Vagina (tissue), 2 donors: ENCODE measurements at places on chromosomes 5 and 9.
A peak's percentile ranks its signal among the peaks of the same experiment; 100 is the strongest.

DNA sequence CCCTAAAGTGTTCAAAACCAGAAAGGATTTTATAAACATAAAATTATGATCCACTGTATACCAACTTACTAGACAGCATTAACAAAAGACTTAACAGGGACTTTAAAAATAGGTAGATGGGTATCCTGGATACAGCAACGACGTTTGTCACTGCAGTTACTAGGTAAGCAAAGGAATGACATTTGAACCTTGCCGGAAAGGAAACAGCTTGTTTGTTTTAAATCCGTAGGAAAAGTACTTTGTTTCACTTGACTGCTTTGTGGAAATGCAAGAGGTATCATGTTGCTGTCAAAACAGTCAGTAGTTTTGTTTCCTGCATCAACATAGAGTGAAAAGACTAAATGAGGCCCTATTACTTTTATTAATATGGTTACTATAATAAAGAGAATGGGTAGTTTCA lies 122.9 kb downstream of the CDC42SE2 start:
- no peak for DNase-seq
- H3K27me3 ChIP-seq = no peaks in the 10 kb centered on the region
- H3K27ac ChIP-seq = no peak overlapping the region
- H3K4me1 ChIP-seq = no peaks in the 10 kb centered on the region
- no peaks in the 10 kb centered on the region for H3K36me3 ChIP-seq

DNA sequence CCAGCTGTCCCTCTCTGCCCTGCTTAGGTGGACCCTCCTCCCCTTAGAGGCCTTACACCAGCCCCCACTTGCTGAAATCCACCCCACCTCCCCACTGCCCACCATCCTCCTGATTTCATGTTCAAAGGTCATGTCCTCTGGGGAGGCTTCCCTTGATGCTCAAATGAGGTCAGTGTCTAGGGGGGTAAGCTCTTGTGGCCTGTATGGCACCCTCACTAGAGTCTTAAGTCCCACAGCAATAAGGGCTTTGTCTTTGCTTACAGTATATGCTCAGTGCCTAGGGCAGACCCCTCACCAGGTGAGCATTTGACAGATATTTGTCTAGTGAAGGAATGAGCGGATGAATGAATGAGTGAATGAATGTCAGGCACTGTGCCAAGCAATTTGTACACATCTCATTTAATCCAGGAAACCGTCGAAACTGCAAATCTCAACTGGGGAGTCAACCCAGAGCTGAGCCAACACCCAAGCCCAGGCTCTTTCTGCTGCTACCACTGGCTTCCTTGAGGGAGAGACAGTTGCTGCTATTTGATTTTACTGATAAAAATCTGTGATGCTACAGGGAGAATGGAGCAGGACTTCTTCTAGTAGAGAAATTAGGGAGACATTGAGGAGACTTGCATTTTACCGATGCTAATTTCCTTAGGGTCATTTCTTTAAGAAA lies 101.9 kb downstream of the IQGAP2 start:
- no peaks in the 10 kb centered on the region for H3K4me1 ChIP-seq
- H3K36me3 ChIP-seq = no peaks in the 10 kb centered on the region
- no peak overlapping the region for H3K27ac ChIP-seq

DNA sequence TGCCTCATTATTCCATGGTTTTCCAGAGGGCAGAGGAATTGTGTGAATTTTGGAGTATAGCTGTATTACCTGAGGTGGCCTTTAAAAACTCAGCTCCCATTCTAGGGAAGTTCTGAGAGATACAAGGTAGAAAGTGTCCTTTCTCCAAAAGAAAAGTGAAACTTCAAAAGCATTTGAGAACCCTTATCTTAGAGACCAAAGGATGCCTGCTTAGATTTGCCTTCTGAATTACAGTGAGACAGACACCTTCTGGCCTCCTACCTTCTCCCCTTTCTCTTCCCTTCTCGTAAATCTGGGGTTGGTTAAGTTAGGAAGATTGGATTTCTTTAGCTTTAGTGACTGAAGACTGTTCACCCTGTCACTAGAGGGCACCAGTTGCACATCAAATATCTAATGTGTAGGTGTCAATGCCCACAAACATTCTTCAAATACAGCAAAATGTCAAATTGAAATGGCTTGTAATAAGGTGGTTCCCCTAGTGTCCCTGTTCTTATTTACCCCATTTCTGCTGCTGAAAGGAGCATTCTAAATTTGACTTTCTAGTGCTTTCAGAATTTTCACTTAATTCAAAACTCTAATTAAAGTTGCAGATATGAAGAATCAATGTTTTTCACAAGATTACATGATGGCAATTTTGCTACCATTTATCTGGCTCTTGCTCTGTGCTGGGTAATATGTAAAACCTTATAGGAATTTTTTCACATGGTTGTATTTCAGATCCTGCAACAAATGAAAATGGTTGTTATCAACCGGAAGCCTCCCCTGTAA lies 46.7 kb downstream of the PRRC1 start:
- H3K27me3 ChIP-seq = no peaks in the 10 kb centered on the region
- DNase-seq = no peak
- H3K4me3 ChIP-seq = no peak overlapping the region
- H3K27ac ChIP-seq = no peak overlapping the region

- H3K27ac ChIP-seq = no peak overlapping the region
- no peak overlapping the region for H3K4me3 ChIP-seq
- H3K27me3 ChIP-seq = no peaks in the 10 kb centered on the region
- H3K36me3 ChIP-seq = no peaks in the 10 kb centered on the region
- DNase-seq = no peak
- no peaks in the 10 kb centered on the region for H3K4me1 ChIP-seq
Observed at GRCh38 chr5:167512111-167512510, 779.3 kb upstream of the WWC1 start.

DNA sequence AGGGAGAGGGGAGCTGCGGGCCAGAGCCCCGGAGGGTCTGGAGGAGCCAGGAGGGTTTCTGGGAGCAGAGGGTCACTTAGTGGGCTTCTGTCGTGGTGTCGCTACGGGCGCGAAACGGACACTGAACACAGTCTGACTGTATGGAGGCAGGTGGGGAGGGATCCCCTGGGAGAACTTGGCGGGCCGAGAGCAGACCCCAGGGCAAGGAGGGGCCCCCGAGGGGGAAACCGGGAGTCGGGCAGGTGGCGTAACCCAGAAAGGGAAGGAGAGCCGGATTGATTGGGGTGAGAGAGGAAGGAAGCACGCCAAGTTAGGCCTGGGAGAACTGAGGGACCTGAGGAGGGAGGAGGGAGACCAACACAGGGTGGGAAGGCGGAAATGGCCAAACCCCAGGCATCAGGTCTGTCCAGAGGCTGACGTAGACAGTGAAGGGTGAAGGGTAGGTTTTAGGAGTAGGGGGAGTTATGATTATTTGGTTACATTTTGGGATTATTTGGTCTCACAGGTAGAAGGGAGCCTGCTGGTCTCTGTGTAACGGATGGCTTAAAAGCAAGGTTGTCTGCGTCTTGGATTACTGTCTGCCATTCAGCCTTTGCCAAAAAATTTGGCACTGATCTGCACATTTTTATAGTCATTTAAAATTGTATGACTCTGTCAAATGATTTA lies 3.3 kb upstream of the MSMP start:
- peak overlapping the region; percentile 47 for H3K4me3 ChIP-seq
- H3K27ac ChIP-seq = peak overlapping the region; percentile 70
- no peaks in the 10 kb centered on the region for H3K27me3 ChIP-seq
- no peak for DNase-seq

DNA sequence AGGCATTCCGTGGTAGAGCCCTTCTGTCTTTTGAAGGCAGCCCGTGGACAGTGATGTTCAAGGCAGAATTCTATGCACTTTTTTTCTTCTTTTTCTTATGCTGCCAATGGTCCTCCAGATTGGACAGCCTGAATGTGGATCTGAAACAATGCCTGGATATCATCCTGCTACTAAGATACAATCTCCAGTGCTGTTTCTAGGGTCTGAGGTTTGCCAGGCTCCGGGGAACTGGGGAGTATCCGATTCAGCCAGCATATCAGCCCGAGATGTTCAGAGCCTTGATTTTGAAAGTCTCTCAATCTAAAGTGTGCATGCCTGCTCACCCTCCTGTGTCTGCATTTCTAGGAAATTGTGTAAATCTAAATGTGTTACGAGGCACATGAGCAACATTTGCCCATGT lies 103.8 kb upstream of the WWC1 start:
- H3K4me3 ChIP-seq = no peak overlapping the region
- no peaks in the 10 kb centered on the region for H3K36me3 ChIP-seq
- H3K27me3 ChIP-seq = no peaks in the 10 kb centered on the region

- H3K4me3 ChIP-seq = no peak overlapping the region
- DNase-seq = no peak
- H3K27ac ChIP-seq = no peak overlapping the region
- no peaks in the 10 kb centered on the region for H3K27me3 ChIP-seq
- H3K4me1 ChIP-seq = peaks cover 28% of the 10 kb centered on the region
- no peaks in the 10 kb centered on the region for H3K36me3 ChIP-seq
Observed at GRCh38 chr9:92328225-92328624, 2.5 kb downstream of the CENPP start.

DNA sequence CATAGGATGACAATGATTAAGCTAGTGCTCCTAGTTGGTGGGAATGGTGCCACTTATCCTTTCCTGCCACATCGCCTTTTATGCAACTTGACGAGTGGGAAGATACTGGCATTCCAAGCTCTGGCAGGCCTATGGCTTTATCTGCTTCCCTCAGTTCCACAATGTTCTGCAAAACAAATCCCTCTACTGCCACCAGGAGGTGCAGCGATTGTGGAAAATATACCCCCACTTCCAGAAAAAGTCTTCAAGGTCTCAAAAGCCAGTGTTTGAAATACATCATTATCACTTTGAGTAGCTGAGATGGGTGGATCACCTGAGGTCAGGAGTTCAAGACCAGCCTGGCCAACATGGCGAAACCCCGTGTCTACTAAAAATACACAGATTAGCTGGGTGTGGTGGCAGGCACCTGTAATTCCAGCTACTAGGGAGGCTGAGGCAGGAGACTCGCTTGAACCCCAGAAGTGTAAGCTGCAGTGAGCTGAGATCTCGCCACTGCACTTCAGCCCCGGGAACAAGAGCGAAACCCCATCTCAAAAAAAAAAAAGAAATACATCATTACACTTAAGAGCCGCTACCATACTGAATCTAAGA lies 3.4 kb downstream of the CLINT1 start:
- H3K27me3 ChIP-seq = no peaks in the 10 kb centered on the region
- no peak overlapping the region for H3K4me3 ChIP-seq
- peaks cover 49% of the 10 kb centered on the region for H3K4me1 ChIP-seq
- no peaks in the 10 kb centered on the region for H3K36me3 ChIP-seq

DNA sequence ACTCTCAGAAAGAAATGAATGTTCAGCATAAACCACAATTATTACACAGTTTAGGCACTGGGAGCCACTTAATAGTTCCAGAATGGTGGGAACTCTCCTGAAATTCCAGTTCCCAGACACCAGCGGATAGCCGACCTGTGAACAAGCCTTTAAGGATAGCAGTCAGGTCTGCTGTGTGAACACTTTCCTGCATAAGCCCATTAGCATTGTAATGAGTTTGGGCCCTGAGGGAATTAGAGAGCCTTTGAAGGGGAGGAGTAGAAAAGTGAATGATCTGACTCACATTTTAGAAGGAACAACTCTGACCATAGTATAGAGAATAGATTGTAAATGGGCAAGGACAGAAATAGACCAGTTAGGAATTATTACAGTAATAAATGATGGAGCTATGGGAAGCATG lies 189.1 kb downstream of the ADGRV1 start:
- H3K27ac ChIP-seq = no peak overlapping the region
- H3K27me3 ChIP-seq = no peaks in the 10 kb centered on the region
- no peaks in the 10 kb centered on the region for H3K36me3 ChIP-seq
- H3K4me3 ChIP-seq = no peak overlapping the region

GRCh38 chr9:14515571-14516198 lies 177.5 kb downstream of the ZDHHC21 start:
- H3K27ac ChIP-seq = no peak overlapping the region
- no peaks in the 10 kb centered on the region for H3K27me3 ChIP-seq
- no peak overlapping the region for H3K4me3 ChIP-seq
- H3K4me1 ChIP-seq = no peaks in the 10 kb centered on the region

DNA sequence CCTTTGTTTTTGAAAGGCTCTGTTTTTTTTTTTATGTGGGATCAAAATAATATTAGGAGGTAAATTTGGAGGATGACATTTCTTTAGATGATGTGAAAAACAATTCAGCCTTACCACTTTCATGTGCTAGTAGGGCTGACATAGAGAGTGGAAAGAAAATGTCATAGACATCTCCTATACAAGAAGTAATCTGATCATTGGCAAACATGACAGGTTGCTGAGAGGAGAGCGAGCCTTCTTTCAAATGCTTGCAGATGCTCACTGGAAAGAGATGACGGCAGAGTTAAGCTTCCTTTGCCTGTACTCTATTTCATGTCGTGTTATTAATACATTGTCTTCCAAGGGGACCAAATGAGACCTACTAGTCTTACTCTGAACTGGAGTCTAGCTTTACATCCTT lies 160.1 kb upstream of the DAP start:
- no peak overlapping the region for H3K4me3 ChIP-seq
- H3K27me3 ChIP-seq = no peaks in the 10 kb centered on the region
- H3K4me1 ChIP-seq = no peaks in the 10 kb centered on the region
- no peak overlapping the region for H3K27ac ChIP-seq

- H3K4me1 ChIP-seq = peaks cover 11% of the 10 kb centered on the region
- H3K4me3 ChIP-seq = no peak overlapping the region
- H3K27me3 ChIP-seq = no peaks in the 10 kb centered on the region
- no peak overlapping the region for H3K27ac ChIP-seq
- no peaks in the 10 kb centered on the region for H3K36me3 ChIP-seq
Observed at GRCh38 chr5:136070486-136071285, 41.9 kb downstream of the TGFBI start.

- H3K4me3 ChIP-seq = peak overlapping the region; percentile 58
- peak overlapping the region; percentile 75 for H3K27ac ChIP-seq
- H3K4me1 ChIP-seq = peaks cover 16% of the 10 kb centered on the region
Observed at GRCh38 chr5:53109056-53109442, 508 bp downstream of the MOCS2 start.

DNA sequence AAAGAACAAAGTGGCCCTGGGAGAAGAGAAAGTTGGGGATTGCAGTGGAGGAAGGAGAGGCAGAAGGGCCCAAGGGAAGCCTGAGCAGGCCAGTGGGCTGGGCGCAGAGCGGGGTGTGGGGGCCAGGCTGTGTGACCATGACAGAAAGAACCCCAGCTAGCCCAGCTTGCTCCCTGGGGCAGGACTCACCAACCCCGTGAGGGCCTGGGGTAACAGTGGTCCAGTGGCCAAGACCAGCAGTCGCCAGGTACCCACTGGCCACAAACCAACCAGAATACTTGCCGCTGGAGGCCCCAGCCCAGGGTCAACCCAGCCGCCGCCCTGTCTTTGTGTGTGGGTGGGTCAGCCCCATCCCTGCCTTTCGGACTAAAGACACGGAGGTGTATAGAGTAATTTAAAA lies 146.5 kb downstream of the CACNA1B start:
- no peaks in the 10 kb centered on the region for H3K27me3 ChIP-seq
- no peak overlapping the region for H3K4me3 ChIP-seq
- H3K36me3 ChIP-seq = no peaks in the 10 kb centered on the region
- H3K27ac ChIP-seq = no peak overlapping the region

- DNase-seq = no peak
- H3K36me3 ChIP-seq = no peaks in the 10 kb centered on the region
- no peaks in the 10 kb centered on the region for H3K27me3 ChIP-seq
- no peak overlapping the region for H3K4me3 ChIP-seq
- H3K27ac ChIP-seq = no peak overlapping the region
Observed at GRCh38 chr5:96751203-96752169, 56.3 kb downstream of the ERAP1 start.

GRCh38 chr9:98255061-98255577 lies 330 bp downstream of the TBC1D2 start:
- peak overlapping the region; percentile 82 for H3K4me3 ChIP-seq
- H3K27ac ChIP-seq = peak overlapping the region; percentile 93
- H3K27me3 ChIP-seq = no peaks in the 10 kb centered on the region
